ENCODE measurements at places on chromosomes 7 and 10. TPM values are rescaled to one million over a fixed set of nuclear protein-coding genes. Genes with fewer than 3 reads are reported as not detected.
A peak's percentile ranks its signal among the peaks of the same experiment; 100 is the strongest.

DNA sequence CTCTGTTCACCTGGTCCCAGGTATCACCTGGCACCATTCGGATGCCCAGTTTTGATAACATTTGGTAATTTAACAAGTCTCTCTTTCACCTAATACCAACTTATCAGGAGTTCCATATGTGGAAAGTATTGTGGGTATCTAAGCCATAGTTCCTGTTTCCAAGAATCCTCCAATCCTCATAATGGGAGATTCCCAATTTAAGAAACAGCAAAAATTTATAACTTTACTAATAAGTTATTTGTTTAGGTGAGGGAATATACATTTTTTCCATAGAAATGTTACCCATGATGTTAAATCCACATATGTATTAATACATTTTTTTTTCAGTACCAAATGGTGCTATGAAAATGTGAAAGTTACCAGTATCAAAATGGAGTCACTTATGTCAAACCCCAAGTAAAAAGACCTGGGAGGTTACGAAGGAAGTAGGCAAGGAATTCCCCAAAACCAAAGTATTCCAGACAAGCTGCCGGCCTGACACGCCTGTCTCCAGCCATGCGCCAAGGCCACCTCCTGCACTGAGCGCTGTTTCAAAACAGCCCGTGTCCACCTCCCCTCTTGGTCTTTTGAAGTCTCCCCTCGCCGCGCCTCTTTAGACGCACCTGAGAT is 44.8 kb downstream of the PRKCQ start:
- DNase-seq: no peak

- peak; percentile 67 for DNase-seq
Measured at GRCh38 chr10:99993701-99994689, 15.8 kb downstream of the DNMBP start.

GRCh38 chr7:36283711-36284130 is 105.9 kb upstream of the ANLN start:
- peak; percentile 47 for DNase-seq

DNA sequence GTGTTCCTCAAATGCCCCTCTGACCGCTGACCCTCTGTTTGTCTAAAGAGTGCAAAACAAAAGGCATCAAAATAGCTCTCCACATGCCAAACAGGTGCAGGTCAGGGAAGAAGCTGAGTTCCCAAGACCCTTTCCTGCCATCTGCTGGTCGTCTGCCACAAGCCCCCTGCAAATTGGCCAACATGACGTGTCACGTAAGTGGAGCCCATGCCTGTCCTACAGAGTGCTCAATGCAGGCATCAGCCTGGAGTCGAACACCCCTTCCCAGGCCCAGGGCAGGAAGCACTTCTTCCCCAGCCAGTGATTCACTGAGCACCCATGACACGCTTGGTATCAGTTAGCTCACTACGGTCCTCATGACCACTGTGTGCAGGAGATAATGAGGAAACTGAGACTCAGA is 14.1 kb downstream of the TMEM72 start:
- DNase-seq: no peak

HKDC1 gene
- 20.2 TPM for total RNA-seq

DNA sequence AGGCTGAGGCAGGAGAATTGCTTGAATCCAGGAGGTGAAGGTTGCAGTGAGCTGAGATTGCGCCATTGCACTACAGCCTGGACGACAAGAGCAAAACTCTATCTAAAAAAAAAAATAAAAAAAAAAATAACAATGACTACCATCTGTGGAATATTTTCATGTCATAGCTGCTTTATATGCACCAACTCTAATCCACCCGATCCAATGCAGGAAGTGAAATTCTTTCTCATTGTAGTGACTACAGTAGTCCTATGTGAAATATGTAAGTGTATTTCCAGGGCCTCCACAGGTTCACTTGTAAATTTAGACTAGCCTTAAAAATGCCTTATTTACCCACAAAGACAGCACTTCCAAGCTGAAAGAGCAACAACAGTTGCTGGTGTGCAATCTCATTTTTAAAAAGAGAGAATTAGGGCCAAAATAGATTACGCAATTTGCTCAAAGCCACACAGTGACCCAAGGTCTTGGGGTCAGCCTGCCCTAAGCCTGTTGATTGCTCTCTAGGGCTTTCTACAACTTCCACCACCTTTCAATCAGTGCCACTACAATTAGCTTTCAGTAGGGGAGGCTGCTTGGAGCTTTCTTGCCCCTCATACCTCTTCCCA is 25.8 kb upstream of the EGFR start:
- no peak for DNase-seq

DNA sequence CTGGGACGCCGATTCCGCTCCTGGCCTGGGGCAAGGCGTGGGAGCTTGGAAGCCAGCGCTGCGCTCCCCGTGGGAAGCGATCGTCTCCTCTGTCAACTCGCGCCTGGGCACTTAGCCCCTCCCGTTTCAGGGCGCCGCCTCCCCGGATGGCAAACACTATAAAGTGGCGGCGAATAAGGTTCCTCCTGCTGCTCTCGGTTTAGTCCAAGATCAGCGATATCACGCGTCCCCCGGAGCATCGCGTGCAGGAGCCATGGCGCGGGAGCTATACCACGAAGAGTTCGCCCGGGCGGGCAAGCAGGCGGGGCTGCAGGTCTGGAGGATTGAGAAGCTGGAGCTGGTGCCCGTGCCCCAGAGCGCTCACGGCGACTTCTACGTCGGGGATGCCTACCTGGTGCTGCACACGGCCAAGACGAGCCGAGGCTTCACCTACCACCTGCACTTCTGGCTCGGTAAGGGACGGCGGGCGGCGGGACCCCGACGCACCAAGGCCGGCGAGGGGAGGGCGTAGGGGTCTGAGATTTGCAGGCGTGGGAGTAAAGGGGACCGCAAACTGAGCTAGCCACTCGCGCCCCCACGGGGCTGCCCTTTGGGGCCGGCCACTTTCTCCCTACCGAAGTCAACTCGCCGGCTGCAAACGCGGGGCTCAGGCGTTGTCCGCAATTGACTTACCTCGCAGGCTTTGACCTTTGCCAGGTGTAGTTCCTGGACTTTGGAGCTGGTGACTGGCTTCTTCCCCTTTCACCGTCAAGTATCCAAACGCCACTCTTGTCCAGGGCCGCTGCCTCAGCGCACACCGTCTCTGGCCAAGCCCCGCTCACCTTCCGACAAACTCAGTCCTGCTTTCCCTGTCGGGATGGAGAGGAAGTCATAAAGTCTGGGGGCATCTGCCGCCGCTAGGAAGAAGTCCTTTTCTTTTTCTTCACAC is at the start of gene SCIN:
TSS of gene SCIN (plus strand) at position 187 of the 928 bp plus-strand sequence. CDS start at position 254, 67 bp downstream.
- peak; percentile 86 for DNase-seq

SH2D4B gene
- total RNA-seq: not detected

DNA sequence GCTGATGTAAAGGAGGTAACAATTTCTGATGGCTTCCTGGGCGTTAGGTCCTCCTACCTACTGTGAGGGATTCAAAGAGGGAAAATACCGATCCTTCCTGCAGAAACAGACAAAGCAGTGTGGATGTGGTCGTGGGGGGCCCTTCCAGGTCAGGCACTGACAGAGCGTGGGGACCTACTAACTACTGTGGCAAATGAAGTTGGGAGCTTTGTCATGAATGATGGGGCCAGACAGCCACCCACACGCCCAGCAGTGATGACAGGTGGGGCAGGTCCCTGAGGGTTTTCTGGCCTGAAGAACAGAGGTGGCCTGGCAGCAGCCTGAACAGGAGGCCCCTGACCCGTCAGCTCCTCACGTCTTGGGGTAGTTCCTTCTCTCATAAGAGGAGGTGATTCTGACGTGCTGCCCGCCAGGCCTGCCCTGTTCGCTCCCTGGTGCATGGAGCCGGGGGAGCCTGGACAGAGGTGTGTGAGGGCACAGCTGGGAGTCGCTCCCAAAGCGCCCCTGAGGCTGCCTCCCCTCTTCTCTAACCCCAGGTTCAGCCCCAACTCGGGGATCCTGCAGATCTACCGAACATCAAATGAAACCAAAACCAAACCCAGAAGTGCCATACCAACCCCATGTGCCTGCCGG is 4.2 kb downstream of the ATP6V0E2 start:
- DNase-seq: no peak

- no peak for DNase-seq
Measured at GRCh38 chr10:97577701-97578100, 5.1 kb downstream of the ANKRD2 start.

LOXL4 gene
- total RNA-seq: 0.58 TPM

GRCh38 chr7:22934023-22934422 is 79.9 kb downstream of the HYCC1 start:
- DNase-seq: no peak

DPP6 gene
- total RNA-seq: 33.8 TPM

DNA sequence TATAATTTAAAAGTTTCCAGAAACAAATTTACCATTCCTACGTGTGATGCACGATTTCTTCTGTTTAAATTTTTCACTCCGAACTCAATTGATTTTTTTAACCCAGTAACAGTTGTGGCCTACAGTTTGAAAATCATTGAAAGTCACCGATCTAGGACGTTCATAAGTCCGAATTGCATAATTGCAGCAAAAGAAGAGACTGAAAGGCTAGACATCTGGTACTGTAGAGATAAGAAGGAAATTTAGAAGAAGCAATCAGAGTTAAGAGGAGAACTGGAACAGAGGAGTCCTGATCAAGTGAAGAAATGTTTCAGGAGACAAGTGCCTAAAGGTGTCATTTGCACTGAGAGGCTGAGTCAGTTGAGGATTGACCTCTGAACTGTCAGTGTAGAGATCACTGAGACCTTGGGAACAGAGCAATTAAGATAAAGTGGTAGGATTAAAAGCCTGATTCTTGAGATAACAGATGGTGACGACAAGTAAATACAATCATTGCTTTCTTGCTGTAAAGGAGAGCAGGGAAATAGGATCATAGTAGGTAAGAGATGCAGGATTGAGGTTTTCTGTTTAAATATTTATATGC is 73.5 kb downstream of the ZFAND4 start:
- DNase-seq: no peak

DNA sequence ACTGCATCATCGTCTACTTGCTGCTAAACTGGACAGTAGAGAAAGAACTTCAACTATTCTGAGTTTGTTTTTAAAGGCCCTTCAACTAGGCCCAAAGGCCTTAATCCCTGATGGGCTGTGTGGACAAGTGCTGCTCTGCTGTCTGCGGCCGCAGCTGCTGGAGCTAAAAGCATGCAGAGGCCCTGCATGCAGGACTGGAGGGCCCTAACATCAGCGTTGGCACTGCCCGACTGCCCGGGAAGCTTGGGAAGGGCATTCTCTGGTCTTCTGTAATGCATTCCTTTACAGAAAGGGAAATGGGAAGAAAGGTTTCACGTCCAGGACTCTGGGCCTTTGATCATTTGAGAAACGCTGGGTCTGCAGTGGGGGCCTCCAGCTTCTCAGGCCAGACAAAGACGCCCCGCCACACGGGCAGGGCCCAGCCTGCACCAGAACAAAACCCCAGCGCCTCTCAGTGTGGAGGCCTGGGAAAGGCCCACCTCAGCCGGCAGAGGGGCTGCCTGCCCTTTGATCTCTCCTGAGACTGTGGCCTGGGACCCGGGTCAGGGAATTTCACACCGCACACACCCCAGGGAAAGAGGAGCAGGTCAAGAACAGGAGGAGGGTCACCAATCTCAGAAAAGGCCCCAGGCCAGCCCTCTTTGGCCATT is 229.3 kb downstream of the DNAJB6 start:
- no peak for DNase-seq

- DNase-seq: no peak
Measured at GRCh38 chr7:7668706-7669105, 28.2 kb downstream of the UMAD1 start.

GRCh38 chr10:119477444-119477843 is 65.1 kb downstream of the RGS10 start:
- DNase-seq: no peak

DNA sequence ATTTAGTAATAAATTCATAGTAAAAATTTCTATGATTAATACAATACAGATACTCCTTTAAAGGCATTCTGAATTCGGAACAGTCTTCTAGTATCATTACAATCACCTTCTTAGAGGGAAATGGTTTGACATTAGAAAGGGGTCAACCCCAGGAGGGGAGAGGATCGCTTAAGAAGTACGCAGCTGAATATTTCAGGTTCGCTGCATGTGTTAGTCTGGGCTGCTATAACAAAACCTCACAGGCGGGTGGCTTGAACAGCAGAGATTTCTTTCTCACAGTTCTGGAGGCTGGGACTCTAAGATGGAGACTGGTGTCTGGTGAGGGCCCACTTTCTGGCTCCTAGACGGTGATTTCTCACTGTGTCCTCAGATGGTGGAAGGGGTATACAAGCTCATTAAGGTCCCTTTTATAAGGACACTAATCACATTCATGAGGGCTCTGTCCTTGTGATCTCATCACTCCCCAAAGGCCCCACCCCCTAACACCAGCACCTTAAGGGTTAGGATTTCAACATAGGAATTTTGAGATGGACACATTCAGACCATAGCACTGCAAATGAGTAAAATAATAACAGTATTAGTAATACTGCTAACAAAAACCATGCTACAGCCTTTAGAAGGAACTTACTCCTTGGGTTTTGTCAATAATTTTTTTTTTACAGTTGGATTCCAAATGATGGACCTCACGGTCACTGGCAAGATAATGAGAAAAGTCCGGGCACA is 34.0 kb downstream of the GNA12 start:
- DNase-seq: no peak

- no peak for DNase-seq
Measured at GRCh38 chr7:95335093-95335492, 10.8 kb upstream of the PON1 start.

DNA sequence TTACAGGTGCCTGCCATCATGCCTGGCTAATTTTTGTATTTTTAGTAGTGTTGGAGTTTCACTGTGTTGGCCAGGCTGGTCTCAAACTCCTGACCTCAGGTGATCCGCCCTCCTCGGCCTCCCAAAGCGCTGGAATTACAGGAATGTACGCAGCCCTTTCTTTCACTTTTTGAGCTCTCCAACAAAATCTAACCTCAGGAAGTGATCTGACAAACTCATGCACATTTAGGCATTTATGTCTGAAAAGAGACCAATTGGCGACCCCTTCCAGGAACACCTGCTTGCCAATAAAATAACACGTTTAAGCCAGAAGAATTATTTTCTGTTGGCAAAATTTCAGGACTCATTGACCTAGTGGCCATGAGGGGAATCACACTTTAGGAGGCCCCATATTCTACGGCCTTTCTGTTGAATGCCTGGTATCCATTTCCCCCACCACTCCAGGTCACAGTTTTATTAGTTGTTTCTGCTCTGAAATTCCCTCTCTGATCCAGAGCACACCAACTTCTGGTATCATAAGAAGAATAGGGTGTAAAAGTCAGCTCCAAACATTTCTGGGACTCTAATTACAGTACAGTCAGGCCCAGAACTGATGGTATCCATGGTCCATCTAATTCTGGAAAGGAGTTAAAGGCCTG is 65.8 kb upstream of the FRMD4A start:
- no peak for DNase-seq
